ENCODE measurements at places on chromosomes 13 and 19.

DNA sequence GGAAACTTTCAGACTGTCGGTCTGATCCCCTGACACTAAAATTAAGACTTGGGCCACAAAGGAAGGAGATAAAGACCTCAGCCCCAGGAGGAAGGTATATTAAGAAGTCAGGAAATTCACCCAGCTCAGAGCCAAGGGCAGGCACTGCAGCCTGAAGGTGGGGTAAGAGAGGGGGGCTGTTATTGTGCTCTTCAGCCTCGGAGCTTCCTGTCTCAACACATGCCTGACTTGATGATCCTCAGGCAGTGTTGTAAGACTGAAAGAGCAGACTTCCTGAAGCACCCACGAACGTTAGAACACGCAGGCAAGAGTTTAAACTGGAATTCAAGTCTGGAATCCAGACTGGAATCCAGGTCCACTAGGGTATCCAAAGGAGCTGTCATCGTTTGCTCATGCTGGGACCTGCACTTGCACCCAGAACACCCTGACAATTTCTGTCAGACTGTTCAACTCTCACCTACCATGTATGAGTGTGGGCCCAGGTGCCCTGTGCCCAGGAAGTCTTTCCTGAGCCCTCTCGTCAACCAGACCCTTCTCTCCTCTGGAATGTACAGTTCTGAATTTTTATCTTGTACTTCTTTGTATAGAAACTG is 10.7 kb upstream of the FLT1 start:
- DNase-seq, result no peak

DNA sequence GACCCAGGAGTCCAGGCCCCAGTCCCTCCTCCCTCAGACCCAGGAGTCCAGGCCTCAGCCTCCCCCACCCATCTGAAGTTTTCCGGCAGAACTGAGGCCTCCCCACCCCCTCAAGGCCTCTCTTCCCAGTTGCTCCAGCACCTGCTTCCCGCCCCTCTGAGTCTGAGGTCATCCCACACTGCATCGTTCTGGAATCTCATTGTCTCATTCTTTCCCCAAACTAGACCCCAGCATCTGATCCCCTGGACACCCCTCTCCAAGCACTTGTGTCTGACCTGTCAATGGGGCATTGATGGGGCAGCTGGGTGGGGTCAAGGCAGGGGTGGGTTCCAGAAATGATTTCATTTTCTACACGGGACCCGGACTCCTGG is 793 bp upstream of the SBK2 start:
- DNase-seq, result no peak

- no peak for DNase-seq
Measured at GRCh38 chr13:38871275-38871674, 119.4 kb downstream of the STOML3 start.

- DNase-seq, result no peak
Measured at GRCh38 chr13:108315991-108316390, 46.5 kb downstream of the TNFSF13B start.

- no peak for DNase-seq
Measured at GRCh38 chr19:41991025-41991424, 3.0 kb downstream of the ATP1A3 start.

GRCh38 chr13:47407808-47408207 is 511.0 kb upstream of the HTR2A start:
- no peak for DNase-seq

- DNase-seq, result no peak
Measured at GRCh38 chr19:11378319-11379189, 4.1 kb downstream of the SWSAP1 start.

DNA sequence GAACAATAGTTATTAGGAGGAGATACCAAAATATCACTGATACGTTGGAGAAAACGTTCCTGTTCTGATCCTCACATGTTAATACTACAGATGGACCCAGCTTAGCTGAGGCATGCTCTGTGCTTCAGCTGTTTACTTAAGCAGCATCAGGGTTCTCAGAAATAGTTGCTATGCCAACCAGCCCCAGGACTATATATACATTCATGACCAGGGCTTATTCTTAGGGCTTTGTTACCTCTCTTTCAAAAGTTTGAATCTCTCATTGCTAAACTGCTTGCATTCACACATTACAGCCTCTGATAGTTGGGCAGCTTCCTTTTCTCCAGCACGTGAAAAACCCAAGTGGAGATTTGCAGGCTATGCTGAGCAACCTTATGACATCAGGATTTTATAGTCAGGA is 800.4 kb downstream of the DIAPH3 start:
- DNase-seq, result no peak

DNA sequence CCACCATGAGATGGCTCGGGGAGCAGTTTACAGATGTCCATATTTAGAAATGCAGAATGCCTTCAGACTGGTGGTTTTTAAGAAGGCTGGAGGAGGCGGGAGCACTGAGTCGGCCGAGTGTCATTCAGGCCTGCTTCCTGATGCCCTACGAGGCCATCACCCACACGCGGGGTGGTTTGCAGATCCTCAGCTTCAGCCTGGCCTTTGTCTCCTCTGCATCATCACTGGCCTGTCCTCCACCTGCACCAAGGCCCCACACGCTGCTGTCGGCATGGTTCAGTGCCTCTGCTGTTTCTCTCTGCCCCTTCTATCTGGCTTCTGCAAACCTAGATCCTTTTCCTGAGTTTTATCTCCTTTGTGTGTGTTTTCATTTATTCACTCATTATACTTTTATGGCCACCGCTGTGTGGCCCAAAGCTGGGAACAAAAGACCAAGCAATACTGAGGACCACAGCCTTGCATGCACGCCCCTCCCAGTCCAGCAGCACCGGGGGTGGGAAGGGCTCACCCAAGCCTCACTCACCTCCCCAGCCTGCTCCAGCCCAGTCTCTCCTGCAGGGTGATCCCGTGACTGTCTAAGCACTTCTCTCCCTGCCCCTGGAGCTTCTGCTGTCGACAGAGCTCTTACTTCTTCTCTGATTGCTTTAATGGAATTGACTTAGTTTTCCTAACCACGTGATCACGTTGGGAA is 240.8 kb downstream of the TEX29 start:
- DNase-seq, result no peak

DNA sequence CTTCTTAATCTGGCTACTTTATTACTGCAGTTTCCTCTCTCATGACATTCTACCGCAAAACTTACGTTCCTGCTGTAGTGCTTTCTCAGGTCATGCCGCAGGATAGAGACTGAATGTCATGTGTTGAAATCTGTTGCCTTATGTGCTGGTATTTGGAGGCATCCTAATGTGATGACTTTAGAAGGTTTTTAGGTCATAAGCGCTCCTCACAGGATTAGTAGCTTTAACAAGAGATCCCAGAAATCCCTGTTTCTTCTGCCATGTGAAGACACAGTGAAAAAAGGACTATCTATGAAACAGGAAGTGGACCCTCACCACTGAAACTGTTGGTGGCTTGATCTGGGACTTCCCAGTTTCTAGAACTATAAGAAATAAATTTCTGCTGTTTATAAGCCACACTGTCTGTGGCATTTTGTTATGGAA is 209.3 kb downstream of the LACC1 start:
- no peak for DNase-seq

DNA sequence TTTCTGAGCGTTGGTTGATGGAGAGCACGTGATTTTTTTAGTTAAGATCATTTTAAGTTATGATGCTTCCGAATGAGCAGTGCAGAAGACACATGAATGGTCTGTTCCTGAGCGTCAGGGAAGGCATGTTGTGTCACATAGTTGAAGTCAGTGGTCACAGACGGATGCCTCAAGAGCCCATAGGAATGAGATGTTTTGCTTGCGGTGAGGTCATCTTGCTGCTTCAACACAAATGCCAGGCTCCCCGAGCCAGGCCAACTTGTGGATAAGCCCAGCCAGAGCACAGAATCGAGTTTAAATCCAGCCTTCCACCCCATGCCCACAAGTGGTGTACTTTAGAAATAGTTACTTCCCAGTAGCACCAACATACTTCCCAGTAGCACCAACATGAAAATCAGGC is 5.4 kb downstream of the UPF3A start:
- DNase-seq, result no peak

DNA sequence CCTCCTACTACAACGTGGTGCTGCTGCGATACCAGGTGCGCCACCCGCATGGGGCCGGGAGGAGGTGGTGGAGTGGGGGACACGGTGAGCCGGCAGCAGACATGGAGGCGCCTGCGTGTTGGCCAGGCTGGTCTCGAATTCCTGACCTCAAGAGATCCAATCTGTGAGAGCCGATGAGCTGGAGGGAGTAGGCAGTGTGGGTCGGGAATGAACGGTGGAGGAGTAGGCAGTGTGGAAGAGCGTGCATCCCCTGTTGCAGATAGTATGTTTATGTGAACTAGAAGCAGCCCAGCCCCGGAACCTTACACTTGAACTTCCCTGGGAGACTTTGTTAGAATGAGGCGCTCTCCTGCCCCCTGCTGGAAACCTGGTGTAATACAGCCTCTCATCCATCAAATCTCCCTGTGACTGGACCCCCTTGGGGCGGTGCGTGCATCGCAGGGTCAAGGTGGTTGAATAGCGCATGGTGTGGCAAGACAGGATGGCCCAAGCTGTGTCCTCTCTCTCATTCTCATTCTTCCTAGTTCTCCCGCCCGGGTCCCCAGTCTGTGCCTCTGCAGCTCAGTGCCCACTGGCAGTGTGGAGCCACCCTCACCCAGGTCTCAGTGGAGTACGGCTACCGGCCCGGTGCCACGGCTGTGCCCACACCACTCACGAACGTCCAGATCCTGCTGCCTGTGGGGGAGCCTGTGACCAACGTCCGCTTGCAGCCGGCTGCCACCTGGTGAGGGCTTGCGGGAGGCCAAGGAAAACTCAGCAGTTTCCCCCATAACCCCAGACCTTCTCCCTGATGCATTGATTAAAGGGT is 10.5 kb upstream of the B3GNT3 start:
- DNase-seq, result peak; percentile 57

DNA sequence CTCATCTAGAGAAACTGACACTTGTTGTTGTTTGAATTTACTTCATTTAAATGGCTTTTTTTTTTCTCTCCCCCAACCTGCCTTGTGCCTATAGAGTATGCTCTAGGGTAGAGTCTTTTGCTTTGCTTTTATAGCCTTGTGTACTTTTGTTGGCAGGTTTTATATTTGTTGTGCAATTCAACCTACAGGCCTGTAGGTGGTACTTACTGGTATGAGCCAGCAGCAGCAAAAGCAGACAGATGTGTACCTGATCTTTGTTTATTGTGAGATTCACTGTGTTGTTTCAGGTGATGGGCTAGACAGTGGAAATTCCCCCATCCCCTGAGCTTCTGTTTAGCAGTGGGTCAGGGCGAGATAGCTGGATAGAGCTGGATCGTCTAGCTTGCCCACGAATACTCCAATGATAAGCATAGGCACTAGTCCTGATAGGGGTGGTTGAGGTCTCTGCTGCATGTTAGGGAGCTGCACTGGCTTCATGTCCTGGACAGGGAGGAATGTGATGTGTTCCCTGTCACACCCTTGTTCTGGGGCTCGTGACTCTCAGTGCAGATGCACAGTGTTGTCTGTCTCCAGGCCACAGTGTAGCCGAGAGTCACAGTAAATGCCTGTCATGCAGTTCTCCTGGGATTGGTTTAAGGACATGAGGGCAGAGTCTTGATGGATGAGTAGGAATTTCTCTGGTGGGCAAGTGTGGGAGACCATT is 21.3 kb downstream of the DNAJC3 start:
- no peak for DNase-seq

GRCh38 chr13:65473196-65473595 is 1756.9 kb downstream of the PCDH9 start:
- DNase-seq, result no peak

- peak; percentile 51 for DNase-seq
Measured at GRCh38 chr19:19627621-19628500, at the start of gene LPAR2. Gene LPAR2, minus strand, starts transcription at chr19:19628220. Its CDS starts 945 bp downstream, at chr19:19627275.

- no peak for DNase-seq
Measured at GRCh38 chr19:42267644-42268141, 1.4 kb upstream of the CIC start.

- DNase-seq, result no peak
Measured at GRCh38 chr13:87919956-87920355, 248.8 kb downstream of the SLITRK5 start.

DNA sequence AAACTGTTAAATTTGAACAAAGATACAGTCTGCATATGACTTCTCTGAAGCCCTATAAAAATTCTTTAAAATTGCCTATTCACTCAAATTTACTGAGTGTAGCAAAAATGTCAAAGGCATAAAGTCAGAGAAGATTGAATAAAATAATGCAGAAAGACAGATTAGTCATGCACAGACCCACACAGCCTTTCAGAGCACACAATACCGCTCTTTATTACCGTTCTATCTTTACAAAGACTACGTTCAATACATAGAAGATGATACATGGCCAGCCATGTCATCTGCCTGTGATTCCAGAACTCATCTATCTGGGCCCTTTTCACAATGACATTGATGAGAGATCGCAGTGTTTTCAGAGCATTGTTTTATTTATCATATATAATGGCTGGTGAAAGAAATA is 107.2 kb downstream of the URI1 start:
- DNase-seq, result no peak

- DNase-seq, result peak; percentile 27
Measured at GRCh38 chr19:47186446-47187334, 44.3 kb downstream of the BBC3 start.

DNA sequence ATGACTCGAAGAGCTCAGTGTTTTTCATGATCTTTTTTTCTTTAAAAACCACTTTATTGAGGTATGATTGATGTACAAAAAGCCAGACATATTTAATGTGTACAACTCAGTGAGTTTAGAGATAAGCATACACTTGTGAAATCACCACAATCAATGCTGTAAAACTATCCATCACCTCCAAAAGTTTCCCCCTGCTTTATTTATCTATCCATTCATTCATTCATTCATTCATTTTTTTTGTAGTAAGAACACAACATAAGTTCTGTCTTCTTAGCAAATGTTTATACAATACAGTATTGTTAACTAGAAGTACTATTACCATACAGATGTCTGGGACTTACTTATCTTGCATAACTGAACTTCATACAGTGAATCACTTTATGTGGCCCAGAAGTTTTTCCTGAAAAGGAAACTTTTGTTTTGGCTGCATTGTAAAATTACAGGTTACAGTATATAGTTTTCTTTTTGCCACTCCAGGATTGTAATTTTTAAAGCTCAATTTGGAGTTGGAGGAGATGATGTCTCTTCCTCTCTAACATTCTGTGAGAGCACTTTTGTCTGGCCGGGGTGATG is 6.7 kb downstream of the RAP2A start:
- DNase-seq, result no peak

- DNase-seq, result no peak
Measured at GRCh38 chr13:31311921-31312320, 112.1 kb downstream of the B3GLCT start.

DNA sequence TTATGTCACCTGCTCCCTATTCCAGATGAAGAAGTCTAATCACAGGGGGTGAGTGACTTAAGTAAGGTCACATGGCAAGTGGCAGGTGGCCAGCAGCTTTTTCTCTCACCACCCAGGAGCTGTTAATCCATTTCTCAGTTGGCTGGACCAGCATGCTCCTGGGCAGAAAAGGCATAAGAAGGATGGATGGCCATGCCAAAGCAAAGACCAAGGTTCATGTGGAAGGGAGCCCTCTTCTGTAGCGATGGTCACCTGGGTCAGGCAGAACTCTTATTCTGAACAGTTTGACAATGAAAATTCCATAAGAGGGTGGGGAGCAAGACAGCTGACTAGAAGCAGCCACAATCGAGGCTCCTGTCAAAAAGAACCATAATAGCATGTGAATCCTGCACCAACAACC is 538.1 kb downstream of the SUCLA2 start:
- no peak for DNase-seq
